Right forelimb (tissue), 1 donor: ENCODE measurements at places on chromosomes 11 and 22.

DNA sequence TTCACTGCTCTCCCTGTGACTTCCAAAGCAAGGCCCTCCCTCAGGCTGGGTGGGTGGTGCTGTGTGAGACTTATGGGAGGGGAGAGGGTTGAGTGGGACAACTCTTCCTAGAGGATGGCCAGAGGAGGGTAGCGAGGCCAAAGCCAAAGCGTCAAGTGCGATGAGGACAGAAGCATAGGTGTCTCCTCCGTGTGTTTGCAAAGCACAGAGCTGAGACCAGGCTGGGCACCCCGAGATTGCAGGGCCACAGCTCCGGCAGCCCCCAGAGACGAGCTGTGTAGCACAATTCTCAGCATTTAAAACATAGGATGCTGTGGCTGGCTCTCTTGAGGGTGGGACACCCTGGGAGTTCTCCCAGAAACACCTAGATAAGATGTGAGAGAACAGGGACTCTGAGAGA is 1374.5 kb downstream of the BRD1 start:
- no peak for DNase-seq

DNA sequence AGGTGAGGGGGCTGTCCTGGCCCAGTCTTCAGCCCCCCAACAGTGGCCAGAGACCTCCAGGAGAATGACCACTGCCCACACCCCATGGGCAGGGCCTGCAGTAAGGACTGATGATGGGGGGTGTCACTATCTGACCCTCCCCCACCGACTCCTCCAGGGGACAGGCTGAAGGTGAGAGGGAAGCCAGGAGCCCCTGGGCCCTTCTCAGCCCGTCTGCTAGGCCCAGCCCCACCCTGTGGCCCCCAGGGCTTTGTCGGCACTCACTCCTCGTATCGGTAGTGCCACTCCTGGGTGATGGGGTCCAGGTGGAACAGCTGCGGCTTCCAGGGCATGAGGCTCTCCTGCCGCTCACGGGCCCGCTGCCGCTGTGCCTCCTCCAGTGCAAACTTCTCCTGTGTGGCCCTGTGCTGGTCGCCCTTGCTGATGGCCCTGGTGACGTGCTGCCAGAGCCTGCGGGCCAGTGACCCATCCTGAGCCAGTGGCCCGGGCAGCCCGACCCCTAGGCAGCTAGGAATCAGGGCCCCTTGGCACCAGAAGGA is 35.4 kb upstream of the CARS1 start:
- DNase-seq: no peak

DNA sequence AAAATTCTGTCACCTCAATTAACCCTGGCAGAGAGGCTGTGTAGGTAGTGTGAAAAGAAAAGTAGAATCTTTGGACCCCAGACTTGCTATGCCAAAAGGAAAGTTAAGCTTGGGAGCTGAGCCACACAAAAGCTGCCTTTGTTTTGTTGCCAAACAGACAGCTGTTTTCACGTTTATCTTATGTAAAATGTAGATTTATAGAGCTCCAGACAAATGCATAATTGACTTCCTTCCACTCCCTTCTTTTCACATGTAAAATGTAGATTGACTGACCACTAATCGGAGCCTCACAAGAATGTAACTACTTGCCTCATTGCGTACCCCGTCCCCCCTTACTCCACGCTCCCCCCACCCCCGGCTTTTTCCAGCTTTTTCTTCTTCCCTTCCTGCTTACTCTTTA is 2302.2 kb upstream of the RAG2 start:
- DNase-seq: no peak

GRCh38 chr11:47672283-47672730 is 29.9 kb upstream of the MTCH2 start:
- DNase-seq: no peak

DNA sequence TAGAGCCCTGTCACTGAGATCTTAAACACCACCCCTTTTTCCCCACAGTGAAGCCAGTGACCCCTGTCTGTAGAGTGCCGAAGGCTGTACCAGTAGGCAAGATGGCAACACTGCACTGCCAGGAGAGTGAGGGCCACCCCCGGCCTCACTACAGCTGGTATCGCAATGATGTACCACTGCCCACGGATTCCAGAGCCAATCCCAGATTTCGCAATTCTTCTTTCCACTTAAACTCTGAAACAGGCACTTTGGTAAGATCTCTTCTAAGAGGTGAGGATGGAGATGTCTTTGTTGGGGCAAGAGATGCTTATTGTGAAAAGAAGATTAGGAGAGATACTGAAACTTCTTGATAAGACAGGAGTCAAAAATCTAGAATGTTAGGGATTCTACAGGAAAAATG is 75.9 kb downstream of the JAM3 start:
- no peak for DNase-seq

DNA sequence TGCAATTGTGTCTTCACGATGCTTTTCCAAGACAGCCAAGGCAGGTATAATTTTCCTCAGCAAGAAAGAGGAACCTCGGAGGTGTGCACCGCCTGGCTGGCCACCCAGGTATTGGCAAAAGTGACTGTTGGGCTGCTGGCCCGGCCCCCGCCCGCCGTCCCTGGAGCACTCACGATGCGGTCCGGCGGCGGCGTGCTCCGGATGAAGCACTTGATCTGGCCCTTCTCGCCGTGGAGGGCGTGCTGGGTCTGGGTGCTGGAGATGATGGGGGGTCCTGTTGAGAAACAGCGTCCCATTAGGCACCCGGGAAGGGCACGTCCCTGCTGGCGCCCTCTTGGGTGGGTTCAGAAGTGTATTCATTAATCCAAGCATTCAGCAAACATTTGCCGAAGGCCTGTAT is 84.8 kb downstream of the ST3GAL4 start:
- DNase-seq: no peak

GRCh38 chr22:46136486-46137217 is 13.7 kb upstream of the PPARA start:
- peak; percentile 22 for DNase-seq

DNA sequence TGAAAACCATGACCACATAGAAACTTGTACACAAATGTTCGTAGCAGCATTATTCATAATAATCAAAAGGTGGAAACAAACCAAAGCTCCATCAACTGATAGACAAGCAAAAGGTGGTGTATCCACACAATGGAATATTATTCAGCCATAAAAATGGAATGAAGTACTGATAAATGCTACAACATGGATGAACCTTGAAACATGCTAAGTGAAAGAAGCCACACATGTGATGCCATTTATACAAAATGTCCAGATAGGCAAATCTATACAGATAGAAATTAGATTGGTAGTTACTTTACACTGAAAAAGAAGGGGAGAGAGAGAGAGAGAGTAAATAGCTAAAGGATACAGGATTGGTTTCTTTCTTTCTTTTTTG is 27.7 kb downstream of the MAPK1 start:
- no peak for DNase-seq
